ENCODE measurements at places on chromosomes 2 and 18.

DNA sequence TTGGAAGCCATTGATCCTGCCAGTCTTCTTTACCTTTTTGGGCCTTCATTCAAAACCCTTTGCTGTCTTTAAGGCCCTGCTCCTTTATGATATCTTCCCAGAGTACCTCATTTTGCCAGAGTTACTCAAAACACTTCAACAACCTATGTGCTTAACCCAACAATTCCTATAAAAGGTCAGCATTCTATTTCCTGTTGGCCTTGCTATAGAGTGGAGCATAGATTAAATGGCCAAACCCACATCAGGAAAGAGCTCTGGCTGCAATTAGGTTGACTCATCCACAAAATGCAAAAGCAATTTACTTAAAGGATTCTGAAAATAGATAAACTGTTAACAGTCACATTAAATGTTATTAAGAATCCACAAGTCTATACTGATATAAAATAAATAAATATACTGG lies 21.2 kb downstream of the MRPL33 start:
- peak; percentile 85 for DNase-seq

DNA sequence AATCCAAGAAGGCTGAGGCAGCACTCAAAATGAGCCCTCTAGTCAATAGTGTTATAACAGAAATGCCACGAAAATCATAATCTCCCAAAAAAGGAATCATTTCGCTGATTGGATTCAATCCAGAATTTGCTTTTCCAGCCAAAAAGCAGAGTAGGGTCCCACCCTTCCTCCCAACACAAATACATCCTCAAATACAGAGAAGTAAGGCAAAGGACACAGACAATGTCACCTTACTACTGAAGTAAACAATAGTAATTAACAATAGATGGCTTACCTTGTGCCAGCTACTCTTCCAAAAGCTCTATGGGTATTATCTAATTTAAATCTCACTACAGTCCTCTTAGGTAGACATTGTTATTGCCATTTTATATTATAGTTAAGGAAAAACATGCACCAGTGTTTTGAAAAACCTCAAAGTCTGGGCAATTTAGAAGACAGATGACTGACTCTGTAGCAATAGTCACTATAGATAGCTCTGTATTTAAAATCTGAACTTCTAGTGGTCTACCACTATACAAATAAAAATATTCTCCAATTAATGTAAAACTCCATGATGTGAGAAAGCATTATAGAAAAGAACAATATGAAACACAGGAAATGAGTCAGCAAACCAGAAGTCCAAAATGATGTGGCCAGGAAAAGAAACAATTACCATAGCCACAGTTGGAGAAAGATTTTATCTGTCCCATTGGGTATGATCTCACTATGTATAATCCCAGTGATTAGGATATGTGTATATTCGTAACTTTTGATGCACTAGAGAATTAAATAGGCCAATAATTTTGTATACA lies 305.0 kb upstream of the ERBB4 start:
- peak; percentile 83 for DNase-seq

- DNase-seq: no peak
Observed at GRCh38 chr2:179764710-179765109, 96.7 kb downstream of the ZNF385B start.

GRCh38 chr2:239204136-239204875 lies 196.5 kb downstream of the HDAC4 start:
- DNase-seq: no peak

DNA sequence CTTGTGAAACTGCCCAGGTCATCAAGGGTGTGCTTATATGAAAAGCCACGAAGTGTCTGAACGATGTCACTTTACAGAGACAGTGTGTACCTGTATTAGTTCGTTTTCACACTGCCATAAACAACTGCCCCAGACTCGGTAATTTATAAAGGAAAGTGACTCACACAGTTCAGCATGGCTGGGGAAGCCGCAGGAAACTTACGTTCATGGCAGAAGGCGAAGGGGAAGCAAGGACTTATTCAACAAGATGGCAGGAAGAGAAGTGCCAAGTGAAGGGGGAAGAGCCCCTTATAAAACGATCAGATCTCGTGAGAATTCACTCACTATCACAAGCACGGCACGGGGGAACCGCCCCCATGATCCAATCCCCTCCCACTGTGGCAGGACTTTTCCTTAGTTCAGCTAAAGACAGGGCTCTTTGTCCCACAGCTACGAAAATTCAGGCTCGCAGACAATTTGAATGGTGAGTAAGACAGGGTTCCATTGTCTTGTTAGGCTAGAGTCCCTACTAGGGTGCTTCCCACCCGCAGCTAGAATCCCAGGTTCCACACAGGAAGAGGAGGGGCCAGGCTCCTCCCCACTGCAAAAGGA lies 20.1 kb downstream of the TMEM177 start:
- DNase-seq: no peak

DNA sequence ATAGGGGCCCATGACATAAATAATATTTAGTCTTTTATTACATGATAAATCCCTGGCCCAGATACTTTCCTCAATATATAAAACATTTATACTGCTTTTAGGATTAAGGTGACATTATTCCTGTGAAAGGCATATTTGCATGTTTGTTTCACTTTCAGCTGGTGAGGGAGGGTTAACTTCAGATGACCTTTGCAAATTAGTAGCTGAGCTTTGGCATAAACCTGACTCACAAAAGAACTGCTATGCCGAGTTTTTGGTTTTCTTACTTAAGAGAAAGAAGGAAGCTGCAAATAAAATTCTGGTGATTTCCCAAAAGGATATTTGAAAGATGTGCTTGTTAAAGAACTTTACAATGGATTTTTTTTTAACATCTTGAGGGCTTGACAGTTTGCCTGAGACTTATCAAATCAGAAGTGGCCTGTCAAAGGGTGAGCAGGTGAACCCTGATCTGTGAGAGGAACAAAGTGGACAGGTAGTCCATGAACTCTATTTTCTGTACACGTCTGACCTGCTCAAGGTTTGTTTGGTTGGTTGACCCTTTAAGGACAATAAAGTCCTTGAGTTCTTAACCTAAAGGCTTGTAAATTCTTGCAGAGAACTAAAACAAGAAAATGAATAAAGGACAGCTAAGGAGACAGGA lies 93.5 kb downstream of the FAM124B start:
- no peak for DNase-seq

- no peak for DNase-seq
Observed at GRCh38 chr2:205782941-205783340, 100.6 kb downstream of the NRP2 start.

DNA sequence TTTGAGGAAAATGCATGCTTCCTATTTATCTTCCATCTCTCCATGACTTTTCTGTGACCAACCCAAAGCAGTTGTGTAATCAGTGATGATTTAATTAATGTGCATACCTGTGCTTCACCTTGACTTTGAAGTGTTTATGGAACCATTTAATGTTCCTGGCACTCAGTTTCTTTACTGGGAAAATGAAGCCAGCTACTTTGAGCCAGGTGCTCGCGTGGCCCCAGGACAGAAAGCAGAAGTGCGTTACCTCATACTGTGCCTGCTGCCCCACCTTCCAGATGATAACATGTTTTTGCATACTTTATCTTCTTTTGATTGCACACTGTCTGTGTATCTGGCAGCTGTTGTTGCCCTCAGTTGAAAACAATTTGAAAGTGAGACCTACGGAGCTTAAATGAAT lies 61.3 kb downstream of the PMAIP1 start:
- DNase-seq: no peak

DNA sequence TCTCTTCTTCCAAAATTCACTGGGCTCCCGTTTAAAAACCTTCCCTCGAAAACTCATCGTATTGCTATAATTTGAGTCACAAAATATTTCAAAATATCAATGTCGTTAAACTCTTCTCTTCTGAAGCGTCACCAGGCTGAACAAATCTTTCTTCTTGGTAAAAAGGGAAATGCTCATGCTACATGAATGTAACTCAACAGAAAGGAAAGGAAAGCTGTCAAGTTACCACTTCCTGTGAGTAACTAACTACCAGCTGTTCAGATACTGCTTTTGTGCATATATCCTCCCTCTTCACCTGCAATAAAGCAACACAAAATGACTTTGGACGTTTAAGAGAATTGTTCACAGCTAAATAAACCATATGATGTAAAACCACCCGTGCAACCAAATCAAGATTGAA lies 95.4 kb downstream of the DOCK10 start:
- DNase-seq: peak; percentile 83

DNA sequence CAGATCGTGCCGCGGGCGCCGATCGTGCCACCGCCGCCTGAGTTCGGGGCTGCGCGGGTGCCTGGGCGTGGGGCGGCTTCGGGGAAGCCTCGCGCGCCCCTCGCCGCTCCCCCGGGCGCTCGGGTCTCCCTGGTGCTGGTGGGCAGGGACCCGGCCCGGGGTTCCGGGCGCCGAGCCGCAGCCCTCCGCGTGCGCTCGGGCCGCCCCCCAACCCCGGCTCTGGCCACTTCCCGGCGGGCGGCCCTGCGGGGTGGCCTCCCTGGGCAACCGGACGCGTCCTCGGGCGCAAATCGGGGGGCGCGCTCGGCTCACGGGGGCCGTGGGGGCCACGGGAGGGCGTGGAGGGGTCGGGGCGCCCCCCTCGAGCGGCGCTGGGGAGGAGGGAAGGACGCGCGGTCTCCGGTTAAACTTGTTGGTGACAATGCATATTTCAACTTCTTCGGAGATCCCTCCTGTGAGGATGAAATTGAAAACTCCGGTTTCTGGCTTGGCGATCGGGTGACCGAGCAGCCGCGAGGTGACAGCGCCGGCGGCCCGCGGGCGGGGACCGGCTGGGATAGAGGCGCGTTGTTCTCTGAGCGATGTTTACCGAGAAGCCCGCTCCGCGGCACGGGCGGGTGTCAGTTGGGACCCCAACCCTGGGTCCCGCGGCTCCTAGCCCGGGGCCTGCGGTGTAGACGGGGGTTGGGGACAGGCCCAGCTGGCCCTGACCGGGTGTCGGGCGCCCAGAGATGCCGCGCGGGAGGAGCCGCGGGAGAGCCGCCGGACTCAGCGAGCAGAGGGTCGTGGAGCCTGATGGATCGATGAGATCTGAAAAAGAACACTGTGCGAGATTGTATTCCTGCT lies 676 bp downstream of the SH3BP4 start:
- no peak for DNase-seq

- no peak for DNase-seq
Observed at GRCh38 chr18:55996717-55997116, 408.7 kb upstream of the TCF4 start.

- DNase-seq: no peak
Observed at GRCh38 chr2:69428981-69429380, 8.3 kb downstream of the NFU1 start.

- DNase-seq: no peak
Observed at GRCh38 chr2:38709567-38710194, 41.5 kb downstream of the SRSF7 start.

GRCh38 chr2:21820271-21820670 lies 696.5 kb downstream of the TDRD15 start:
- DNase-seq: no peak

GRCh38 chr2:127143841-127144782 lies 37.2 kb upstream of the BIN1 start:
- DNase-seq: no peak

GRCh38 chr2:143229952-143230351 lies 100.7 kb downstream of the ARHGAP15 start:
- DNase-seq: no peak

DNA sequence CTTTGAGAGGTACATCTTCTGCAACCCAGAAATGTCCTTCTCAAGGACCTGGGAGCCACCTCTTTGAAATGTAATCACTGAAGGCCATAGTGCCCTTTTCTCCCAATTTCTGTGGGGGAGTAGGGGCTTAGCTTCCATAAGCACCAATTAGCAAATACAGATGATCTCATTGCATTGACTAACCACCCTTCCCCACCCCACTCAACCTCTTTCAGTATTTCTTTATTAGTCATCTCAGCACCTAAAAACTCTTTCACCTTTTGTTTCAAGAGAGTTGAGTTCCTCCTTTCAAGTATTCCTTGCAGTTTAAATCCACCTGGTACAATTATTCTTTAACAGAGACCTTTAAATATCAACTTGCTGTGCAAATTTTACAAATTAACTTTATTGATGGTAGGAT lies 1011.8 kb upstream of the CDH2 start:
- DNase-seq: peak; percentile 31

DNA sequence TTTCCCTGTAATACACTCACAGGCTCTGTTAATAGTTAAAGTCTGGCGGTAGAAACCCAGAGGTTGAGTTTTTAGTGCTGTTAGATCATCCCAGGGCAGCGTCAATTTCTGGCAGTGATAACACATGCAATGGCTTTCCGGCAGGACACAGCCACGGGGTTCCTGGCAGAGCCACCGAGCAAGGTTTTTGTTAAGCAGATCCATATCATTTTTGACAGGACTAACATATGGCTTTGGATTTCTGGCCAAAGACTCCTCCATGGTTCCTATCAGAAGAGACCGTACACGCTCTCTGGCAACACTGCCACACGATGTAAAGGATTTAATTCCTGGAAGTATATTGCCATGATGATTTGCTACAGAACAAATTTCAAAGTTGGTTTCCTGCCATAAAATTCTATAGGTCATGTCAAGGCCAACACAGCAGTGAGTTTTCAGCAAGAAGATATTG lies 854.3 kb downstream of the LRRTM4 start:
- no peak for DNase-seq

DNA sequence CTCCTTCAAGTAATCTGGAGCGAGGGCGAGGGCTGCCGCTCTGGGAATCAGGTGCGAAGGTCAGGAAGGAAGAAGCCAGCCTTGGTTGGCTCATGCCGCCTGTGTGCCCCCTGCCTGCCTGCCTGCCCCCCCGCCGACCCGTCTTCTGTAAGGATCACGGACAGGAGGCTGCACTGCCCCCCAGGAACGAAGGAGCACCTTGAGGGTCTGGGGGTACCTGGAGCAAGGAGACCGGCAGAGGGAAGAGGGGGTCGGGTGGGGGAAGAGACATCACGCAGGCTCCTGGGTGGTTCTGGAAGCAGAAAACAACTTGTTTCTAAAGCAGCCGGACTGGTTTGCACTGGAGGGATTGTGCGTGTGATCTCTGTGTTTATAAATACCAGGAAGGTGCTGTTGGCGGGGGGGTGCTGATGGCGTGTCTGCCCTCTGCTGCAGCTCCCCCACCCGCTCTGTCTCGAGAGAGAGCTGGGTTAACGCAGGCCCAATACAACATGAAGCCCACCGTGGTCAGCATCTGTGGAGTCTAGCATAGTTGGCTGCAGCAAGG lies 1.7 kb downstream of the FOSL2 start:
- peak; percentile 59 for DNase-seq

GRCh38 chr2:162254236-162254871 lies 11.1 kb upstream of the FAP start:
- no peak for DNase-seq

DNA sequence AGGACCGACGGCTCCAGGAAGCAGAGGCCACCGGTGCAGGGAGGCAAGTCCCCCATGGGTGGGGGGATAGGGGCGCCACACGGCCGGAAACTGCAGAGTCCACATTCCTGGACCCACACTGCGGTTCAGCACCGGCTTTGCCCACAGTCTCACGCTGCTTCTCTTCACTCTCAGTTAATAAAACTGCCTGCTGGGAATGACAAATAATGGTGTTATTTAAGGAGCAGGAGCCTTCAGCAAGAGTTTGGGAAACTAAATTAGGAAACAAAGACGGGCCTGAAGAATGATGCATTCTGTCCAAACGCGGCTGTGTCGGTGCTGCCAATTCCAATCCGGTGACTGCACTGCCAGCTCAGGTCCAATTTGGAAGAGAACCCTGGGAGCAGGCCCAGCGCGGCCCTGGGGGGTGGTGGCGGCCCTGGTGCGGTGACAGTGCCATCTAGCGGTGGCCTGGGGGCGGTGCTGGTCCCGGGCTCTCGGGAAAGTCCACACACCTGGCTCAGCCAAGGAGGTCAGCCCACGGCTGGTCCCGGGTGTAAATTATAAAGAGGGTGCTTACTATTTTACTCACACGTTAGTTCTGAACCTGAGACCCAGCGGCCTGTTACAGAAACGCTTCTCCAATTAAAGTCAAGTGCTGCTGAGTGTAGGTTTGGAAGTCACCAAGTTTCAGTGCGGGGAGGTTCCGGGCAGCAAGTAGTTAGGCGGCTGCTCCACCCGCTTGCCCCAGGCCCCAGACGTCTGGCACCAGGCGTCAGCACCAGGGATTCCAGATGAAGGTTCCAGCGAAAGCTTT lies 73.1 kb upstream of the PXDN start:
- DNase-seq: peak; percentile 99
